ENCODE measurements at places on chromosomes 5 and 9.

GRCh38 chr9:113593682-113594281 lies 130.3 kb downstream of the RGS3 start:
- peak; percentile 99 for DNase-seq

DNA sequence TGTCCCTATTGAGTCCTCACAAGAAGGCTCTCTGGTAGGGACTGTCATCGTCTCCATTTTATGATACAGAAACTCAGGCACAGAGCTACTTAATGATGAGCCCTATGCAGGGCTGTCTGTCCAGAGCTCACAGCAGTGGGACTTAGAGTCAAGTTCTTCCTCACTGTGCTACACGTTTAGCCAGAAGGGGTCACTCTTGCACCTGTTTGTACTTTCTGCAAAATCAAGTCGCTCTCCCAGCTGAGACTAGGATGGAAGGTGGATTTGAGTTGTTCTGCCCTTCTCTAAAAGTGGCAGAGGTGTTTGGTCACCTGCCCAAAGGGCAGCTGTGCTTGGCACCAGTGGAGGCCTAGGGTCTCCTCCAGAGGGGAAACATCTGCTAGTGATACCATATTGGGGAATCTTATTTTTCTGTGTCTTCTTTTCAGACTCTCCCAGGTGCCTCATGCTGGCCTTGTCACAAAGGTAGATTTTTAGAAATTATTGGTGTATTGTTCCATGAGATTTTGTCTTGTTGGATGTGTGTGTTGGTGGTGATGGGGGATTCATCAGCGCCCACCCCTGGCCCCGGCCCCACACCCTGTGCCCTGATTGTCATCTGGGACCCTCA lies 104.2 kb downstream of the PPARGC1B start:
- peak; percentile 59 for DNase-seq

GRCh38 chr5:172583931-172584511 lies 57.0 kb upstream of the NEURL1B start:
- no peak for DNase-seq

DNA sequence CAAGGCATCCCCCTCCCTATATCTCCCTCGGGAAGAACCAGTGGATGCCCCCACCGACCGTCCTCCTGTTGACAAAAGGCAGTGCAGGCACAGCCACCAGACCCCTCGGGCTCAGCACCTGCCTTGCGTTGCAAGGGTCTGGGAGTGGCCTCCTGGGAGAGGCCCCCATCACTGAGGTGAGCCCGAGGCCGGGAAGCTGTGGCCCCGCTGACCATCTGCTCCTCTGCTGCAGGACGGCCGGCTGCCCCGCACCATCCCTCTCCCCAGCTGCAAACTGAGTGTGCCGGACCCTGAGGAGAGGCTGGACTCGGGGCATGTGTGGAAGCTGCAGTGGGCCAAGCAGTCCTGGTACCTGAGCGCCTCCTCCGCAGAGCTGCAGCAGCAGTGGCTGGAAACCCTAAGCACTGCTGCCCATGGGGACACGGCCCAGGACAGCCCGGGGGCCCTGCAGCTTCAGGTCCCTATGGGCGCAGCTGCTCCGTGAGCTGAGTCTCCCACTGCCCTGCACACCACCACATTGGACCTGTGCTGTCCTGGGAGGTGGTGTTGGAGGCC lies 23.3 kb upstream of the SUSD3 start:
- DNase-seq: no peak

GRCh38 chr9:128056887-128057723 lies 10.0 kb downstream of the NAIF1 start:
- no peak for DNase-seq

DNA sequence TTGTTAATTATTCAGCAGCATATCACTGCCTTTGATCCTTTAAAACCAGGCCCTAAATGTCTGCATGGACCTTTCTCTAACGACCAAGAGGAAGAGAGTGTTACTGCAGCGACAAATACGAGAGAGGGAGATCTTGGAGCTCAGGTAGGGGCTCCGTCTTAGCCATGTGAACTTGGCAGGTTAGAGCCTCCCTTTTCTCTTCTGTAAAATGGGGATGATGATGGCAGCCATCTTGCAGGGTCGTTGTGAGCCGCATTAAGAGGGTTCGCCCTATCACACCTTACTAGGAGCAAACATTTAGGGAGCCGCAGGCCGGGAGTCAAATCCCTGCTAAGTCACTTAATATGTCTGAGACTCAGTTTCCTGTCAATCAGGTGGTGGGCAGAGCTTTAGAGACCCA lies 1.6 kb downstream of the ENG start:
- no peak for DNase-seq

DNA sequence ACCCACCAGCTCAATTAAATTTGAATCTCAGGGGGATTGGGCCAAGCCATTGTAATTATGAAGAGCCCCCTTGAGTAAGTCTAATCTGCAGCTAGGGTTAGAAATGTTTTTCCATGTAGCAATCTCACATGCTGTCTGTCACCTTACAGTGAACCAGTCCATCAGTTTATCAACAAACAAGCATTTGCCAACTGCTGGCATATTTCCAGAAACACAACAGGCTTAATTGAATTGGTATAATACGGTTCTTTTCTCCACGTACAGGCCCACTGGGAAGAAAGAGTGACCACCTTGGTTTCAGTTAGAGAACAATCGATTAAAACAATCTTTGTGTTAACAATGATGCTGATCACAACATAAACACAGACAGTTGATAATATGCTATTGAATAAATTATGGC lies 67.4 kb downstream of the NSUN2 start:
- no peak for DNase-seq
